GM23248 (cell line): ENCODE measurements at places on chromosomes 1 and 21.

DNA sequence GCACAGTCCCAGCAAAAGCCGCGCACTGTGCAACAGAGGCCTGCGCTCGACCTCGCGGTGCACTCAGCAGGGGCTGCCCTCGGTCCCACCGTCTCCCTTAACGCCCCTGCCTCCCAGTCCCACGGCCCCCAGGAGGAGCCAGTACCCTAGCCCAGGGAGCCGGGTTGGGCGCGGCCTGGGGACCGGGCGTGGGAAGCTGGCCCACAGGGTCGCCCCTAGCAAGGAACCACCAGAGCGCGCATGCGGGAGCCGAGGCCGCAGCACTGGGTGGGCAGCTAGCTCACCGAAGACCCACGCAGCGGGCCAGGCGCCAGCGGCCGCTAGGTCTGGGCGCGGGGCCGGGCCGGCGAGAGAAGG lies 21.6 kb upstream of the ZNF678 start:
- no peak for DNase-seq

DNA sequence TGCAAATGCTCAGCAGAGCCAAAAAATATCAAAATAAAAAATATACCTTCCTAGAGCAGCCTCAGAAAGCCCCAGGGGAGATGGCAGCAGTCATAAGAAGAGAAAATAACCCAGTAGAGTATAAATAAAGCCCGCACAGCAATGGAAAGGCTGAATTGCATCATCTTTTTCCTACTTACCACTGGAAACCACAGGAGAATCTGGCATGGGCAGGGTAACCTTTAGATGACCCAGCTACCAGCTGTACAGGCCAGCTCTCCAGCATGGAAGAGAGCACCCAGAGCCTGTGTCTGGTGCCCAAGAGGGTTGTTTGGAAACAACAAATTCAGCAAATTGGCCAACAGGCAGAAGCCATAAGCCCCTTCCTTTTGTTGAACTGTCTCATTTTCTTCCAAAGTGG lies 253.1 kb downstream of the OMA1 start:
- DNase-seq, result no peak

DNA sequence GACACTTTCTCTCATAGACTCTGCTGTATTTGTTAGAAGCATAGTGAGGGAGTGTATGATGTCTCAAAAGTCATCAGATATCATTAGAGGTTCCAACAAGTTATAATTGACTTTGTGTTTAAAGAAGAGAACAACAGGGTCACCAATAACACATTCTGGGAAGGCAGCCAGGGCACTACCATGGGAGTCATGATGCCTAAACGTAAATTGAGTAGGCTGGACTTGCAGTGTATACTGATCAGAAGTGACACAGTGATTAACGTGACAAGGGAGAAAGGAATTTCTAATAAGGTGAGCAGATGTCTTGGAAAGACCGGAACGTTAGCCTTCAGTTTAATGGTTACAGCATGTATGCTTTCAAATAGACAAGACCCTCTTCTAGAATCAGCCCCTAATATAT lies 973.2 kb downstream of the NCAM2 start:
- no peak for DNase-seq

DNA sequence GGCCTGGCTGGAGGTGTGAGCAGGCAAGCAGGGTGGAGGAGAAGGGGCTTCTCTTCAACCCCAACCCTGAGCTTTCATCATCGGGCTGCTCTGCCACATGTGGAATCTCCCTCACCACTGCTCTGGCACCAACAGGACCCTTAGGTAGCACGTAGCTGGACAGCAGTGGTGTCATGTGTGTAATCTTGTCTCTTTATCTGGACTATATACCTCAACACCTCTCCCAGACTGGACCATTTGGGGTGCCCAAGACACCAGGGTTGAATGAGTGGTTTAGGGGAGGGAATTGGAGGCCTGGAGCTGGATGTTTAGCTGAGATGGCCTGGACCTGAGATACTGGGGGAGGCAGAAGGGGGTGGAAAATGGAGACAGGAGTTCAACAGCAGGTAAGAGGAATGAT lies 63.0 kb downstream of the UBE2T start:
- DNase-seq, result no peak

DNA sequence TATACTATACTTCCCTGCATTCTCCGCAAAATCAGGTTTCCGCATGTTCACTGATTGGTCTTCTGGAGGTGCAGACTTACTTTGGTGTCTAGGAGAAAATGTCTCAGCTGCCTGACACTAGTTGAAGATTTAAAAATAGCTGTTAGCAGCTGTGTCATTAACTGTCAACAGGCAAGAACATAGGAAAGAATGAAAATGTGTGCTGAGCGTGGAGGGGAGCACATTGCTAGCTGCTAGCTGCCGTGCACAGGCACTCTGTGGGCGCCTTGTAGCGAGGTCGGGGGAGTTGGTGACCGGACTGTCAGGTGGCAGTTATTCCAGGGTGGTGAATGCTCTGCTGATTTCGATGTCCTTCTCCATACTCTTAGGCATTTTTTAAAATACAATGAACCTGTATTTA lies 5.2 kb downstream of the FAAH start:
- no peak for DNase-seq

GRCh38 chr1:157288996-157289395 lies 150.8 kb upstream of the ETV3 start:
- DNase-seq, result peak; percentile 32

- no peak for DNase-seq
These were observed 25.1 kb upstream of the LRRC47 start for GRCh38 chr1:3821447-3821846.
